ENCODE measurements at places on chromosomes 13 and 19. TPM values are rescaled to one million over a fixed set of nuclear protein-coding genes. Genes with fewer than 3 reads are reported as not detected.

DNA sequence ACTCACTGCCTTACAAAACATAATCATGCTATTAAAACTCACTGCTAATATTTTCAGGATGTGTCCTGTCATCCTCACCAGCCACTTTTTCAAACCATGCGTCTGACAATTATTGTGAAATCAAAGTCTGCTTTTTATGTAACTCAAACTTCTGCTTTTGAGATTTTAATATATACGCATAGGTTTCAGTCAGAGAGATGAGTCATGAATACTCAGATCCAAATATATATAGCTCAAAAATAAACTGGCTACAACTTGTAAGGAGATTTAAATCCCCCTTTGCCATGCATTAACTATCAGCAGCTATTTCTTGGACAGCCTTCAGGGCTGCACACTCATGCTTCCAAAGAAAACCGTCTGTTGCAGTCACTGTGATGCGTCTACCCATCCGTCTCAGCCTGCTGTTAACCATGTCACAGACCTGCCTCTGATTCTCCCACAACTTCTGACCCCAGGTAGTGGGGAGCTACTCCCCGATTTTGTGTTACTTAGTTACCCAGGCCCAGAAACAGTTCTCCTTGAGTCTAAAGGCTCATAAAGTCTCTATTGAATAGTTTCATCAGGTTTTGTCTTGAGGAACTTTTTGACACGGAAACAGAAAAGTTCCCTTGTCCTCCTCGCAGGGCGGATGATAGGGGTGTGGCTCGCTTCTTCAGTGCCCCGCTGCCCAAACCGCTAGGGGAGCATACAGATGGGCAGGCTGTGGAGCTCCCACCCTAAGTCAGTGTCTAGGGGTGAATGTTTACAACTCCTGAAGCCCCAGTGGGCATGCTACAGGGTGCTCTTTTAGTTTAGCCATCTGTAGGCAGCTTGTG lies 33.8 kb upstream of the SGCG start:
- DNase-seq = no peak

The CGB5 gene
- not detected for total RNA-seq

DNA sequence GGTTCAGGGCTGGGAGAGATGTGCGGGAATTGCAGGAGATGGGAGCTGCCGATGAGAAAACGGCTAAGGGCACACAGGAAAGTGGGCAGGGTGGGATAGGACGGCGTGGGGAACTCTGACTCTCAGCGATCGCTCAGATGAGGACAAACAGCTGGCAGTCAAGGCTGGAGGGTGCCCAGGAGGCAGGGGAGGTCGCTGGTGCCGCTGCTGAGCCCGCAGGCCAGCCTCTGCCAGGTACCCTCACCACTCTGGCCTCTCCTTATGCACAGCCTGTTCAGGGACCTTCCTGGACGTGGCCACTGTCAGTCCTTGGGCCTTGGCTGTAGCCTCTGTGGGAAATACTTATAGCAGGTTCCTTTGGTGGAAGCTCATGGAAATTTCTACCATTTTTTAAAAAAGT lies 308.6 kb downstream of the TEX29 start:
- DNase-seq = no peak

DNA sequence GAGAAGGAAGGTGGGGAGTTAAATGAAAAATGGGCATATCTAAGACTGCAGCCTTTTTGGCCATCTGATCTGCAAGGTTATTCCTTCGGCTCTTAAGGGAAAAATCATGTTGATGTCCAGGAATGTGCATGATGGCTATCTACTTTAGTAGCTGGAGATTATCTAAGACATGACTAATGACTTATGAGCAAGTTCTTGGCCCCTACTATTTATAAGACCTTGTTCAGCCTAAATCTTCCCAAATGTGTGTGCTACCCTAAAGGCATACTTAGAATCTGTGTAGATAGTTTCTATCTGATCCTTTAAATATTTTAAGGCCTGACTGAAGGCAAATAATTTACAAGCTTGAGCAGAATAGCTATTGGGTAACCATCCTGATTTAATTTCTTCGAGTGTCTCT lies 41.8 kb upstream of the CD177 start:
- no peak for DNase-seq

DNA sequence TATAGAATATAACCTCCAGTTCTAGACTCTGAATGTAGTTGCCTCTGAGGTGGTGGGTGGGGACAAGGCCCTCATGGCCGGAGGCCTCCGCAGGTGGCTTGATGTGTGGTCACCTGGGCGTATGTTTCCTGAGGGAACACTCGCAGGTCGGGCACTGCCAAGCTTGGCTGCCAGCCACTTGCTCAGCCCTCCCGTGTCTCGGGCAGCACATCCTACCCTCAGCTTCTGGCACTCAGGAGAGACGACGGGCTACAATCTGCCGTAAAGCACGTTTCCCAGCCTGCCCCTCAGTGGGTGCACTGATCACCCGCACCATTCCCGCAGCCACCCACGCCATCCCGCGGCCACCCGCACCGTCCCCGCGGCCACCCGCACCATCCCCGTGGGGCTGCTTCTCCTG lies 15.2 kb downstream of the THOP1 start:
- no peak for DNase-seq

The DLL3 gene
- 0.96 TPM for total RNA-seq

DNA sequence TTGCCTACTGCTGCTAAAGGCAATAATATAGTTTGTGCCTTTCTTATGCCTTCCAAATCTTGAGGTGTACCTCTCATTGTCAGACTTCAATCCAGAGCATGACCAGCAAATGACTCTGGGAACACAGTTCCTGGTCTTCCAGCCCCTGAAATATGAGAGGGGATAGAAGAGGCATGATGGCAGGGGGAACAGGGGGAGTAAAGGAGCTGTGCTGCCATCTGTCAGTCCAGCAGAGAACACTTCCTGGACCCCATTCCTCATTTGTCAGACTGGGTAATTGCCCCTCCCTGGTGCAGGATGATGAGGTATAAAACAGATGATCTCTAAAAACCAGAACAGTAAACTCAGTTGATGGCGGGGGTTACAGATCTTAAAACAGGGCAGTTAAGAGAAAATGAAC lies 618.7 kb downstream of the DIAPH3 start:
- peak; percentile 61 for DNase-seq

GRCh38 chr19:50501186-50501567 lies 9.8 kb downstream of the JOSD2 start:
- DNase-seq = no peak

- DNase-seq = peak; percentile 48
Observed at GRCh38 chr13:73417012-73417615, 358.3 kb downstream of the KLF5 start.

DNA sequence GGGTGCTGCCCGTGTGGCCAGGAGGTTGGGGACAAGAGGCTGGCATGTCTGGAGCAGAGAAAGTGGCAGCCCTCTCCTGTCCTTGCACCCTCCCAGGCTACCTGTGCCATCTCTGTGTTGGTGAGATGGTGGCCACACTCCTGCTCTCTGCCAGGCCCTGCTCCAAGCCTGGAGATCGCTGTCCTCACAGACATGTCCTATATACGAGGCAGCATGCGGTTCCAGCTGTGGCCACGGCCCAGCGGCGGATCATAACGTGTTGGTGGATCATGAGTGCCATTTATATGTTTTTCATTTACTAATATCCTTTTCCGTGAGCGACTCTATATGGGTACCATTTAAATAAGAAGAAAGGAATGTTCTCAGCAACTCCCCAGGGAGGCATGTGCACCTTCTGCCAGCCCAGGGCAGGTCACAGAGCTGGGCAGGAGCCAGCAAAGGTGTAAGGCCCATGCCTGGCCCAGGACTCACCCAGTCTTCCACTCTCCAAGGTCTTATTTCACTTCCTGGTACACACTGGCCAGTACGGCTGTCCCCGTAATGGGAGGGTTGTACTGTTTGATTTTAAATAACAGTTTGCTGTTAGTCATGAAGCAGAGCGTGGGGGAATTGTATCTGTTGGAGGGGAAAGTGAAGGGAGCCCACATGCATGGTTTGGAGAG lies 47.2 kb upstream of the LDLR start:
- no peak for DNase-seq

DNA sequence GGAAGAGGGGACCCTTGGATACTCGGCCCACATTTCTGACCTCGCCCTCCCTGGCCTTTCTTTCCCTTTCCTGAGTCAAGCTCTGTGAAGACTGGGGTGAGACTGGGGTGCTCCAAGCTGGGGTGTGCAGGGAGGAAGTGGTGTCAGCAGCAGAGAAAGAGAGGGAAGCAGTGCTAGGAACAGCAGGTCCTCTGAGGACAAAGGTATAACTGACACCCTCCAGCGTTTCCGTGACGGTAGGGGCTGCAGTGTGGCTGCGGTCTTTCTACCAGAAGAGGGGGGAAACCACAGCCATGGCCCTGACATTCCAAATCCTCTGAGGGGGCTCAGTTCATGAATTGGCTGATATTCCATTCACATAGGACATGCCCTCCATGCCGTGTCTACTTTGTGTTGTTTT lies 1.1 kb downstream of the KIR3DL2 start:
- no peak for DNase-seq

DNA sequence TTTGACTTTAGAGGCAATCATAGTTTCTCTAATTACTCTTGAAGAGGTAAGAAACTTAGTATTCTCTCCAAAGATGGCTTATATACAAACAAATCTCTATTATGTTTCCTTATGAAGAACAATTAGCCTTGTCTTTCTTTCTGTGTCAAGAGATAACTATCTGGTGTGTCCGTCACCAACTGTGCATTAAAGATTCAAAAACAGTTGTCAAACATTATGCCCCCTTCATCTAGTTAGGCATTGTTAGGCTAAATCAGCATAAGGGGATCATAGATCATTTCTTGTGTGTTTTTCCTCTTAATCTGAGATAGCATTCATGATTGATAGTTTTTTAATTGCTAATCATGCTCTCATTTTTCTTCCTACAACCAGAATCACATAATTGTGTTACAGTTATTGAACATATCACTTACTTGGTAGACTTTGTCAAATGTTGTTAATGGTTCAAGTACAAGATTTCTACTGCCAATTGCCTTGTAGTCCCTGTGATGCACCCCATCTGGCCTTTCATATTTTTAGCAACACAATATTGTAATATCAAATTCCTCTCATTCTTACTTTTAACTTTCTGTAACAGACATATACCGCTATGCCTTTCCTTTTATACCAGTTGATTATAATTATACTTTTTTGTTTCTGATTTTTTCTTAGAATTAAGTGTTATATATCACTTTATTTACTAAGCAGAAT lies 612.7 kb downstream of the SLITRK6 start:
- no peak for DNase-seq

DNA sequence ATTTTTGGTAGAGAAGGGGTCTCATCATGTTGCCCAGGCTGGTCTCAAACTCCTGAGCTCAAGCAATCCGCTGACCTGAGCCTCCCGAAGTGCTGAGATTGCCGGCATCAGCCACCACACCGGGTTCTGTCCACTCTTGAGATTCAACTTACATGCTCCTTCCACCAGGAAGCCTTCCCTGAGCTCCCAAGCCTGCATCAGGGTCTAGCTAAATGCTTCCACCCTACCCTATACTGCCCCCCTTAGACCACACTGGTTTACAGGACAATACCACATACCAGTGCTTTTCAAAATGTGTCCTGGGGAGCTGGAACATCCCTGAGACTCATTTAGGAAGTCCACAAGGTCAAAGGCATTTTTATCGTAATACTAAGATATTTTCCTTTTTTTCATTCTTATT lies 15.1 kb upstream of the CACNG8 start:
- peak; percentile 43 for DNase-seq

GRCh38 chr13:113648216-113648610 lies 9.8 kb downstream of the ATP4B start:
- no peak for DNase-seq

GRCh38 chr13:95749545-95749944 lies 72.6 kb downstream of the DNAJC3 start:
- DNase-seq = no peak

DNA sequence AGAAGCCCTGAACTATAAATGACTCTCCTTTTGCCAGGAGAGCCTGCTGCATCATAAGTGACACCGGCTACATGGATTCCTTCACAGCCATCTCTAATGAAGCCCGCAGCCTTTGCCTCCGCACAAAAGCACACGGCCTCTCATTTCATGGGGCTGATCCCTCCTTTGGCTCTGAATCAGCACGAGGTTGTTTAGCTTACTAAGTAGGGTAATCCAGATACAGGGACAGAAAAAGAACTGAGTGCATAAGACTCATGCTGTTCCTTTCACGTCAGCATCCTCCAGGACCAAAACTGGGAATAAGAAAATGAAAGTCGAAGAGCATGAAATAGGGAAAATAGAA lies 136.3 kb downstream of the DCT start:
- peak; percentile 32 for DNase-seq

DNA sequence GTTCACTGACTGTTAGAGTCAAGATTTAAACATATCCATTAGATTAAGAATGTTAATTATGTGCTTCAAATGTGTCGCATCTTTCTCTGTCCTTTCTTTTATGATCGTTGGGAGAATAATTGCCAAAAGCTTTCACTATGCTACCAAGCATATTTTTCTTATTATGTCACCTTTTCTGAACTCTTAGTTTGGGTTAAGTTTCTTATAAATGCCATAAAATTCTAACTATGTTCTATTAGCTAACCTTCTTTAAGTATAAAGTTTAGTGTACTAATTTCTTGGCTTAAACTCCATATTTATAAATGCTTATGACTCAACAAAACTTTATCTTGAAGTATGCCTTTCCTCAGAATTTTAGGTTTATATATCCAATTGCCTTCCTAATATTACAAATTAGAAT lies 1759.4 kb downstream of the PCDH9 start:
- DNase-seq = no peak

The ZNF418 gene
- 22.9 TPM for total RNA-seq

The ZNF254 gene
- 18.7 TPM for total RNA-seq

GRCh38 chr13:32056316-32056715 lies 24.7 kb downstream of the FRY start:
- no peak for DNase-seq

The LIM2 gene
- not detected for total RNA-seq

GRCh38 chr19:21908066-21908465 lies 72.1 kb upstream of the ZNF43 start:
- DNase-seq = no peak

The FFAR3 gene
- total RNA-seq = 0.15 TPM

- DNase-seq = no peak
Observed at GRCh38 chr19:46191356-46191755, 38.2 kb upstream of the IGFL1 start.

- peak; percentile 40 for DNase-seq
Observed at GRCh38 chr19:22882797-22883196, 50.7 kb downstream of the ZNF723 start.

DNA sequence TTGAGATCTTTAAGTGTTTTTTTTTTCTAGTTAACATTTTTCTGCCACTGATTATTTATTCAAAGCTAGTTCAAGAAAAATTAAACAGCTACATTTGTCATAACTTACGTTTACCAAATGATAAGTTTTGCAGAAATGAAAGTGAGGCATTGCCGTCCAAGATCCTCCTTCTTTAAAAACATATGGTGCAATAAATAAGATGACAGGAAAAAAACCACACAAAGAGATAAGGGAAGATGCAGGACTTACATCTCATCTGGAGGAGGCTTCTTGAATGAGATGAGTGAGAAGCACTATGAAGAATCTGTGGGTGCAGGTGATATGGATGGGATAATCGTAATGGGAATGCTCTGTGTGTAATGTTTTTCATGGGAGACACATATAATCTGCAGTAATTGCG lies 12.4 kb downstream of the TNFSF13B start:
- DNase-seq = no peak

GRCh38 chr13:49082653-49083536 lies 107.2 kb downstream of the FNDC3A start:
- DNase-seq = no peak

GRCh38 chr19:31427857-31428256 lies 78.6 kb upstream of the TSHZ3 start:
- no peak for DNase-seq
